ENCODE measurements at places on chromosomes 6 and 20. TPM values are rescaled to one million over a fixed set of nuclear protein-coding genes. Genes with fewer than 3 reads are reported as not detected.

MTHFD1L gene
- 46.0 TPM for total RNA-seq

CST5 gene
- total RNA-seq = not detected

RAB32 gene
- total RNA-seq = 10.5 TPM

IRAK1BP1 gene
- total RNA-seq = 6.2 TPM

C6orf132 gene
- 4.7 TPM for total RNA-seq

GLYATL3 gene
- not detected for total RNA-seq

ZNF322 gene
- total RNA-seq = 16.4 TPM

MRPL2 gene
- 79.1 TPM for total RNA-seq

CCM2L gene
- total RNA-seq = 8.3 TPM

SOX4 gene
- 121 TPM for total RNA-seq

BCAS1 gene
- not detected for total RNA-seq

TMC2 gene
- total RNA-seq = not detected

SAMD10 gene
- 5.7 TPM for total RNA-seq

GSTA2 gene
- not detected for total RNA-seq

MOG gene
- total RNA-seq = 2.0 TPM

CCN6 gene
- not detected for total RNA-seq

RNF217 gene
- 7.1 TPM for total RNA-seq

All from H7 (cell line).